Daoy (cell line): ENCODE measurements at places on chromosomes 5 and 9. TPM values are rescaled to one million over a fixed set of nuclear protein-coding genes. Genes with fewer than 3 reads are reported as not detected.

Gene NTRK2
- 0.29 and 0.54 TPM in 2 replicates for total RNA-seq

Gene CCL28
- total RNA-seq, result not detected in 2 replicates

DNA sequence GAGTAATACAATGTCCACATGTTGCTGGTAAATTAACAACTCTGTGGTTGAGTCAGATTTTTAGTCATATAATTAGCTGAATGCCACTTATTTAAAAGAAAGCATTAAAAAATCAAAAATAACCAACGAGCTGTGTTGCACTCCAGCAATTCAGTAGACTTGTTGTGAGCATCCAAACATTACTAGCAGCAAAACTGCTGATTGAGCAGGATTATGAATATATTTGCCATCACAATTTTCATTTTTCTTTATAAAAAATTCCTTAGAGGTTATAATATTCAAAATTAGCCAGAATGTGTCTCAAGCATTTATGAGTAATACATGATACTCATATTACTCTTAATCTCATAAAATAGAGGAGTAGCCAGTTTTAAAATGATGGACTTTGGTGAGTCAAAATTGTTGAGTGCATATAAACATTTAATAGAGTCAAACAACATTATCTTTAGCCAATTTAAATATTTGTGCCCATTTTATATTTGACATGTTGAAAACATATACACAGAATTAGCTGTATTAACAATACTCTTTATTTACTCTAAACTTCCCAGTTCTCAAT lies 44.0 kb downstream of the ST8SIA4 start:
- DNase-seq, result no peak

DNA sequence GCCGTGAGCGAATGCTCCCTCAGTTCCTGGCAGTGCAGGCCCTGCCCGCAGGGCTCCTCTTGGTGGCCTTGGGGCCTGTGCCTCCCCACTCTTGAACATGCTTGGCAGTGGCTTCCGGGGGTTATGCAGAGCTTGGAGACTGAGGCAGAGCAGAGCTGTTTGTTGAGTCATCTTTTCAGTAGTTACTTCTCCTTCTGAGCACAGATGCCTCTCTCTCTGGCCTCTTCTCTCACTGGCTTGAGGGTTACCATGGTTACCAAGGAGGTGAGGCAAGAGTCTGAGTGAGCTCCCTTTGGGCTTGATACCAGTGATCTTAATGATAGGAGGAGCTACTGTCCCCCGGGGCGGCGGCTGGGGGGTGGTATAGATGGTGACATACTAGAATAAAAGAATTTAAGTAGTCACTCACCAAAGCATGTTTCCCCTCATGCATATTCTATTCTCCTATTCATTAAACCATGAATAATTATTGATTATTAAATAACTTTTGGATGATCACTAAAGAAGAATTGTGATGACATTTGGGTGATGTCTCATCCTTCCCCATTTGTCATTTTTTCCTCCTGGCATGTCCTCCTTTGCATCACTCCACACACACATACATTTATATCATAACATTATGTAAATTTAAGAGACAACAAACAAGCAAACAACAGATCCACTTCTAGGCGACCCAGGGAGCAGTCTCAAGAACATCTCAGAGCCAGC lies 111.1 kb downstream of the ARHGAP26 start:
- no peak for DNase-seq

Gene ECM2
- total RNA-seq, result 0.15 and 0.17 TPM in 2 replicates

Gene DRD1
- 0.06 TPM in 2 replicates for total RNA-seq

- peak; percentile 66 for DNase-seq
Measured at GRCh38 chr5:149141957-149142851, 911 bp downstream of the ABLIM3 start.

Gene CDKN2A
- not detected in 2 replicates for total RNA-seq

DNA sequence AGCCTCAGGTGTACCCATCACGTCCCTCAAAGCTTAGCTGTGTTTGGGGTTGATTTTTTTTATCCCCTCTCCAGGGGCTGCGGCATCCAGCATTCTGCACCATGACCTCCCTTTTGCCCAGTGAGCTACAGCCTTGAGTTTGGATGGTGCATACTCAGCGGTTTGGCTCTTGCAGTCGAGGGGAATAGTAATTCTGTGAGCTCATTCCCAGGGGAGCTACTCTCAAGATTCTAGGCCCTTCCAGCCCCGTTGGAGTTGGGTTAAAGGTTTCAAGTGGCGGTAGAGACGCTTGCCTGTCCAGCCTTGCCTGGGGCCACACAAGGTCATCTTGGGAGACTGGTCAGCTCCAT lies 102.2 kb upstream of the SPRY4 start:
- peak; percentile 34 for DNase-seq

Gene DIPK1B
- total RNA-seq, result 6.6 and 6.8 TPM in 2 replicates

Gene CCDC183
- 0.23 TPM in 1 of 2 replicates, not detected in the other for total RNA-seq

GRCh38 chr5:167777746-167778145 lies 513.7 kb upstream of the WWC1 start:
- no peak for DNase-seq
